T-helper 1 cell (primary cell): ENCODE measurements at places on chromosomes 3 and 15.
A peak's percentile ranks its signal among the peaks of the same experiment; 100 is the strongest.

DNA sequence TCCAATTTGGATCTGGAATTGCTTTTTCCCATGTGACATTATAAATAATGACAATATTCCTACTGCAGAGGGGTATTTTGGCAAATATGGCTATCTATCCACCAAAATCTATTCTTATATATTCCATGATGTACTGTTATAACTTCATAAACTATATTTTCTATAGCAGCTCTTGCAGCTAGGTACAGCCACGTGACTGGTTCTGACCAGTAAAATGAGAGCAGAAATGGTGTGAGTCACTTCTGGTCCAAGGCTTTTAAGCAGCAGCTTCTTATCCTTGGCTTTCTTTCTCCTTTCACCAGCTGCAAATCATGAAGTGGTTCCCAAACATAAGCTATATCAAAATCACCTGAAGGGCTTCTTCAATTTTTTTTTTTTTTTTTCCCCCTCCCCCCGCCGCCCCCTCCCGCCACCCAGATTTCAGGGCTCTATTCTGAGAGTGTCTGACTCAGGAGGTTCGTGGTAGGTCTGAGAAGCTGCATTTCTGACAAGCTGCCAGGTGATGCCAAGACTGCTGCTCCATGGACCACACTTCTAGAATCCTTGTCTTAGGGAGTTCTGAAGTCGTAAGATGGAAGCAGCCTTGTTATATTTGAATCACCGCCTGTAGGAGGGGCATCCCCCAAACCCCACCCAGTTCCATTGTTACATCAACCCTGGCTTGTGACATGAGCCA, 357.5 kb downstream of the CHST2 start:
- DNase-seq = no peak

DNA sequence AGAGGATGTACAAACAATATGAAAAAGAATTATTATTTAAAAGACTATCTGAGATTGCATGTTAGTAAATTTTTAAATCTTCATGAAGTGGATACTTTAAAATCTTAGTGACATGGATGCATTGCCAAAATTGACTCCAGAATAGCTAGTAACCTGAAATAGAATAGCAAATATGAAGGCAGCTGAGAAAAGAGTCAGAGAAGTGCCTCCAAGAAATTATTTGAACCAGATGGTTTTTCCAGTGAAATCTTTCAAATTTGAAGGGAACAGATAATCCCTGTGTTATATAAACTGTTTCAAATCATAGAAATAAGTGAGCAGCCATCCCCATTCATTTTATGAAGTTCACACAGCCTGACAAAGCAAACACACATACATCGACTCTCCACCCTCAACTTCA, 29.6 kb downstream of the FSIP1 start:
- DNase-seq = no peak

DNA sequence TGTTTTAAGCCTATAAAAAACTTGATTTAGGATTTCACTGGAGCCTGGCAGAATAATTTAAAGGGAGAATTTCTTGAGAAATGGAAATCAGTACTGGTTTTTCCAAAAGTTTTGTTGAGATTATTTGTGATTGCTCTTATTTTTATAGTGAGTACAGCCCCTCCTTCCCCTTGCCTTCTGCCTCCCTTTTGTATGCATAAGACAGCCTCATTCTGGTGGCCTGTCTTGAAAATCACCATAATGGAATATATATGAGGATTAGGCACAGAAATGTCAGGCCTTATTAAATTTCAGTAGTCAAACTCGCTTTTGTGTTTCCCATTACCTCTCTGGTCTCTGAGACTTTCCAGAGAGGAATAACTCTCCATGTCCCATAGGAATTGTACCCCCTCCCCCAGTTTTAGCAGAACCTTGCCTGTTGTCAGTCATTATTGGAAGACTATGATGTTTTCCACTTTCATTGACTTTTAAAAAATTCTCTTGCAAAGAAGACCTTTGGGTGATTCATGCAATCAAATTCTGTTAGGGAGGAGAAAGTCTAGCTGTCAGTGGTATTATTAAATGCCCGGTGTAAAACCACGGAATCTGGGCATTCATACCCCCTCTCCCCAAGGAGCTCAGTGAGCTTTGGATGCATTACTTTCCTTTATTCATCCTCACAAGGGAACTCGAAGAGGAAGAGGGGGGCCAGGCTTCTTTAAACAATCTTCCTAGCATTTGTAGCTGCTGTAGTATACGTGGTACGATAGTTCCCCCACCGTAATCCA, 171.6 kb upstream of the TSC22D2 start:
- no peak for DNase-seq

DNA sequence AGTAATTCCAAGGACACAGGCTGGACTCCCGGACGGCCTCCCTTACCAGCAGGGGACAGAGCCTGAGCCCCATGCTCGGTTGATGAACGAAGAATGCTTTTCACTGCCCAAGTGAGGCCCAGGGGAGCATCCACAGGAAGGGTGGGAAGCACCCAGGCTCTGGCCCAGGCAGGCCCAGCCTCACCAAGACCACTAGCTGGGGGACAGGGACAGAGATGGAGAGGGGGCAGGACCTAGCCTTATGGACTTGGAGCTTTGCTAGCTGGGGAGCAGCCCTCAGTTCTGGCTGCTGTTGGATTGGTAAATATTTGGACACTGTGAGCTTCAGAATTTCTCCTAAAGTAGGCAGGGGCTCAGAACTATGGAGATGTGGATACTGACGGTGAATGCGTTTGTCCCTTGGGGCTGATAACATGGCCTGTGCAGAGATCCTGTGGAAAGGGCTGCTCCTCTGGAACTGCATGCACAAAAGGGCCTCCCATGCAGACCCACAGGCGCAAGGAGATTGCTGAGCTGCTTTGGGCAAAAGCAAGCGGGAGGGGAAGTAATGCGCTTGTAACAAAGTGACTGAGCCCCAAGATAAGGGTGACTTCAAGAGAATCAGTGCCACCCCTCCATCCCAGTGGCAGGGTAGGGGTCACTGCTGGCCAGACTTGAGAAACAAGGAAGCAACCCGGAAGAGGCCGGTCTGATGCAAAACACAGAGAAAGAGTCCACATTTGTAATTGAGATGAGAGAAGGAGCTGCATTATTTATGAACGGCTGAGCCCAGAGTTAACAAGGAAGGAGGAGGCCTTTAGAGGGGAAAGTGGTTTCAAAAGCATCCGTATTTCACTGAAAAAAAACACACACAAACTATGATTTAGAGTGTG, 70.1 kb upstream of the MEF2A start:
- peak; percentile 54 for DNase-seq

DNA sequence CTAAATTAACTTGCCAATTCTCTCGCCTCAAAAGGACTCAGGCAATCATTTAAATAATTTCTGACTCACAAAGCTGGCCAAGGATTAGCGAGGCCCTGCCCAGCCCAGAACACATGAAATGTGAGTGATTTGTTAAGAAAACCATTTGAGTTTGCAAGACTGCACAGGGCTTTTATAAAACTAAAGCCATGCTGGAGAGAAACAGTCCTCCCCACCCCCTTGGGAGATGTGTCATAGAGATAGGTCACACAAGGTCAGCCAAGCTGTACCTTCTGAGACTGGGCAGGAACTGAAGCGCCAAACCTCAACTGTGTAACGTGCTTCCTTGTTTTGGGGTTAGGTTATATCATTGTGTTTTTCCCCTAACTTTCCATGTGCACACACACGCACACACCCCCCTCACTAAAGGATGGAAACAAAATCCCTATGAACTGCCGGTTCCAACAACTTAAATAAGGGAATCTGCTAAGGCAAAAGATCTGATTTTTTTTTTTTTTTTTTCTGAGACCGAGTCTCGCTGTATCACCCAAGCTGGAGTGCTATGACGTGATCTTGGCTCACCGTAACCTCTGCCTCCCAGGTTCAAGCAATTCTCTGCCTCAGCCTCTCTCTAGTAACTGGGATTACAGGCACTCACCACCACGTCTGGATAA, 8.1 kb downstream of the SPATA12 start:
- no peak for DNase-seq

DNA sequence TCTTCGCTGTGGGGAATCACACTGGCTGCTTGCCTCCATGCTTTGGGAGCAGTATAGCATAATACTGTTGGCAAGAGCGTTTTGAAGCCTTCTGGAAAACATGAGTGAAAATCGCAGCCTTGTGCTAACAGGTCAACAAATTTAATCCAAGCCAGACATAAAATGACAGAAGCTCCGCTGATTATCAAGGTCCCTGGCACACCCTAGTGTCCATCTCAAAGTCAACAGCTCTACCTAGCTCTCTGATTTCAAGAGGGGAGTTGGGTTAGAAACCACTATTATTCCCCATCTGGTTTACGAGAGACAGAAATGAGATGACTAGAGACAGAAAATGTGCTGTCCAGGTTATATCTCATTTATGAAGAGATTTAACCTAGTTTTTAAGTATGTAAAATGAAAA, 73.6 kb upstream of the MDFIC2 start:
- DNase-seq = no peak

DNA sequence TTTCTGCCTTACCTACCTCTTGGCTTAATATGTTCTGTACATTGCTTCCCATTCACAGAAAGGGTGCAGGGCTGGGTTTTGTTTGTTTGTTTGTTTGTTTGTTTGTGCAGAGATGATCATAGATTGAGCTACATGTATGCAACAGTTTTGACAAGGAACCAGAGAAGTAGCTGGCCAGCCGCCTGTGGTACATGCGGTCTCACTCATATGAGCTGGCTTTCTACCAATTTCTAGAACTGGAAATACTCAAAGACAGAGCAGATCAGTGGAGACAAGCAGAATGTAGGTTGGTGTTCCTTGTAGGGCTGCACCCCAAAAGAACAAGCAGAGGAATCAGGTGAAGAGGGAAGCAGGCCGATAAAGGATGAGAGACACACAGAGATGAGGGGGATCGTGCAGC, 502.7 kb downstream of the SOX2 start:
- no peak for DNase-seq

DNA sequence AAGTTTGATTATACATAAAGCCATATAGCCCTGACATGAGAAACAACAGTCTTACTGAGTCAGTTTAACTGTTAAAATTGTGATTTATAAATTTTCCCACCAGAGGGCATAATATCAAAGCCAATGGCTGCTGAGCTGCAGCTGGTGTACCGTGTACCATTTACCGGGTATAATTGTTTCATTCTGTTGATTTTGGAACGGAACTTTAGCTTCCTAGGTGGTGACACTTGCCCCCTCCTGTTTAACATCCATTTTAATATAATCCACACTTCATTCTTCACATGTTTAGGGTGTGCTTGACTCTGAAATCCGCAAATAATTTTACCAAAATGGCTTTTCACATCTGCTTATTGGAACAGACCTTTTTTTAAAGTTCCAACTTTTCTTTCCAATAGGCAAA, 72.8 kb downstream of the SLC9A9 start:
- DNase-seq = no peak

DNA sequence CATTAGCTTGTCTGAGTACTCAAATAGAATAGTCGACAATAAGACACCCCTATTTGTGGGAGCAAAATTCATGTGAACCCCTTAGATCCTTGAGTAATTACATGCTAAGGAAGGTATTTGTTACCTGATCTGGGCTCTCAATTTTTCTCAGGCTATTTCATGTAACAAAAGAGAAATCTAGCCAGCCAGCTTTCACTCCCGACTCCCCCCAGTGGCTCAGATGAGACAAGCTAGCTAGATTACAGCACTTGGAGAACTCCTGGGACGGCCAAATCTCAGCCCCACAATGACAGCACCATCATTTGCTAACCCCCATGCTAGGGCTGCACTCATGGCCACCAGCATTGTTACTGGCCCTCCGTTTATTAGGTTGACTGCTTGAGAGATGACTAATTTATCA, 41.3 kb downstream of the GLDN start:
- DNase-seq = no peak

DNA sequence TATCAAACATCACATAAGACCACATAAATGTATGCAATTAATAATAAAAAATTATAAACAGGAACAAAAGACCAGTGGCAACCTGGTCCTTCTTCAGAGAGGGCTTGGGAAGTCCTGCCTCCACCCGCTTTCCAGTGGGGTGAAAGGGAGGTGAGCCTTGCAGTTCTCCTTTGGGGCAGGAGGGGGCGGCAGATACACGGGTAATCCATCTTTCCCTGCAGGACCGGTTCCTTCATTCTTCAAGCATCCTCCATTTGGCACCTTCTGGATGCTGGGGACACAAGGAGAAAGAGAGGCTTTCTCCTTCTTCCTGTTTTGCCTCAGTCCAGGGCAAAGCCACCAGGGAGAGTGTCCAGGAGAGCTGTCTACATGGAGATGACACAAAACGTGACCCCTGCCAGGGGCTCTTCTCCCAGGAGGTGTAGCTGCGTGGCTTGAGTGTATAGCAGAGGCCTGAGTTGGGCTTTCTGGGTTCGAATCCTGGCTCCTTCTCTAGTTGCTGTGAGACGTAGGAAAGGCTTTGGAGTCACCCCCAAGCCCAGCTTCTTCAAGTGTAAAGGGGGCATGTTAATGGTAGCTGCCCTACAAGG, 23.2 kb downstream of the RPLP1 start:
- peak; percentile 73 for DNase-seq

DNA sequence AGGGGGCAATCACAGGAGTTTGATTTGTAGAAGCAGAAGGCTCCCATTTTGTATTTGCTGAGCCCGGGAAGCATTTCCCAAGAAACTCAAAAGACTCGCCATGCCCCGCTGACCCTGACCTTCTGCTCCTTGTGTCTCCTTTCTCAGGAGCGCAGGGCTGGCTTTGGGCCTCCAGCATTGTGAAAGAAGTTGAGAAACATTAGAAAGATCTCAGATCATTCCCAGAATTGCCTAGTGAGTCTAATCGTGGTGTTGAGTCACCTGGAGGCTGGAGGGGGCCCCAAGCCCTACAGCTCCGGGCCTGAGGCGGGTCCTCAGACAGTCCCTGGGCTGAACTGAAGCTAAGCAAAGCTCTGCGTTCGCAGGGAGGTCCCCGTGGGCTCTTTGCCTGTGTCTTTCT, 10.9 kb upstream of the PIGZ start:
- no peak for DNase-seq

- no peak for DNase-seq
These were observed 307.8 kb upstream of the PROK2 start for GRCh38 chr3:72092778-72093177.

- DNase-seq = no peak
These were observed 59.0 kb downstream of the GRIP2 start for GRCh38 chr3:14481018-14481645.

DNA sequence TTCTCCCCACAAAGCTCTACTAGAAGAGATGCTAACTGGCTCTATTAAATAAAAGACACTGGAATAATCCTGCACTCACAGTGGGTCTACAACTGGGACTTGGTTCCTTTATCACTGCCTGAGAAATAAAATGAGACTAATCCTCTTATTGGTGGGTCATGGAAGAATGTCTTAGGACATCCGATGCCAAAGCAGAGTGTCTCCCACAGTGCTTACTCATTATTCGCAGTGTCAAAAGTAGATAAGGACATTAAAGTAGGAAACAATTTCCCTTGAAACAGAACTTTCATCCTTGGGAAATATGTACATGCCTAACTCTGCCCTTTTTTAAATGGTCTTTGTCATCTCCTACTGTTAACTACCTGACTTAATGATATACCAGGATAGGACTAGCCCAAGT, 71.5 kb downstream of the GSK3B start:
- DNase-seq = no peak

DNA sequence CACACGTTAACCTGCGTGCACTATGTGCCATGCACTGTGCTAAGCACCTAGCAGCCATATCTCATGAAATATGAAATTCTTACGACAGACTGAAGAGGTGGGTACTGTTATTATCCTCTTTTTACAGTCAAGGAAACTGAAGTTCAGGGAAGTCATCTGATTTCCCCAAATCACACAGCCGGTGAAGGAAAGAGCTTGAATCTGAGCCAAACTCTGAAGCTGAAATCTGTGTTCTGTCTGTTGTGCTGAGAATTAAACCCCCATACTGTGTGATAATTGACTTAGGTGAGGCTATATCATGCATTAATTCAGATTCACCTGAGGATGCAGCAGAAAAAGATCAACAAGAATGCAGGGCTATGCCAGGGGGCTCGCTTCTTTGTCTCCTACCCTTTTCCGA, 475 bp downstream of the FAM107A start:
- no peak for DNase-seq
